Stimulated activated CD8-positive, alpha-beta memory T cell treated with anti-CD3 and anti-CD28 coated beads, Interleukin-7, amount 100 ng/mL, for 1 hour (primary cell): ENCODE measurements at places on chromosomes 7 and 10.

DNA sequence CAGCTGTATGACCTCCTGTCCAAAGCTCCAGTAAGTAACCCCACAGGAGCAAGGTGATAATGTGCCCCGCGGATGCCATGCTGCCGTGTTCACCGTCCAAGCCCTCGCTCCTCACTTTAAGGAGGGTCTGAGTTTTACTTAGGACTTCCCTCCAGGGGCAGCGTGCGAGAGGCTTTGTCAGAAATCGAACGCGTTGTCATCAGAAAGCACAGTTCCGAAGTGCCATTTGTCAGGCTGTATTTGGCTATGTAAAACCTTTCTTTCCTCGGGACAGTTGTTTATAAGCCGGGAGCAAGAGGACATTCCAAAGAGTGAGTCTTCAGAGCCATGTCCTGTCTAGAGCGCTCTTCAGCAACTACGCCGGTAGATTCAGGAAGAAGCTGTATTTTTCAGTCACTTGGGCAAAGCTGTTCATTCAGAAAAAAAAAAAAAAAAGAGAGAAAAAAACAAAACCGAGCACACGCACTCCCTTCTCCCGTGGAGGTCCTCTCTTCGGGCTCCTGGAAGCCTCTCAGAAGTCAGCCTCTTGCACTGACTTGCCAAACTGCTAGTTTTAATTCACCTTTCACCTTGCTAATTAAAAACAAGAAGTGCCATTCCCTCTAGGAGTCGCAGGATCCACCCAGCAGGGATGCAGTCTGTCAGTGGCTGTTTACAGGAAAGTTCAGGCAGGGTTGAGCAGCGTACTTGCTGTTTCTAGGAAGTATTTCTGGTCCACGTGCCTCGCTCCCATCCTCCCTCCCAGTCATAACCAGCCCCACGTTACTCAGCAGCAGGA is at the start of gene SEMA3E:
Gene SEMA3E (minus strand): TSS at position 676 of the 778 bp plus-strand sequence.
- DNase-seq = no peak

DNA sequence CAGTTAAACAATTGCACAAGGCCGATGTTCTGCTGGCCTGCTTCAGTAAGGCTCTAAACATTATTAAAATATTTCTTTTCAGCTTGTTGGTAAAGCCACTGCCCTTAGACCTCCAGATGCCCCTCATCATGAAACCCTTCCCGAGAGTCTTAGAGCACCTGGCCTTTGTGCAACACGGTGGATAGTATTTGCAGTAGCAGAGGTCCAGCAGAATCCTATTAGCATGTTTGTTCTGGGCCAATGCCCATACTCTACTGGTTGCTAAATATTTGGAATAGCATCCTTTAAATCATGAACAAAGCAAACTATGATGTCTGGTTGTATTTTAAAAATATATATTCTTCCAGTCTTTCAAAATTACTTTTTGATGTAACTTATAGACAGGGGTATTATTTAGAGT is 584.6 kb downstream of the CNTNAP2 start:
- no peak for DNase-seq

DNA sequence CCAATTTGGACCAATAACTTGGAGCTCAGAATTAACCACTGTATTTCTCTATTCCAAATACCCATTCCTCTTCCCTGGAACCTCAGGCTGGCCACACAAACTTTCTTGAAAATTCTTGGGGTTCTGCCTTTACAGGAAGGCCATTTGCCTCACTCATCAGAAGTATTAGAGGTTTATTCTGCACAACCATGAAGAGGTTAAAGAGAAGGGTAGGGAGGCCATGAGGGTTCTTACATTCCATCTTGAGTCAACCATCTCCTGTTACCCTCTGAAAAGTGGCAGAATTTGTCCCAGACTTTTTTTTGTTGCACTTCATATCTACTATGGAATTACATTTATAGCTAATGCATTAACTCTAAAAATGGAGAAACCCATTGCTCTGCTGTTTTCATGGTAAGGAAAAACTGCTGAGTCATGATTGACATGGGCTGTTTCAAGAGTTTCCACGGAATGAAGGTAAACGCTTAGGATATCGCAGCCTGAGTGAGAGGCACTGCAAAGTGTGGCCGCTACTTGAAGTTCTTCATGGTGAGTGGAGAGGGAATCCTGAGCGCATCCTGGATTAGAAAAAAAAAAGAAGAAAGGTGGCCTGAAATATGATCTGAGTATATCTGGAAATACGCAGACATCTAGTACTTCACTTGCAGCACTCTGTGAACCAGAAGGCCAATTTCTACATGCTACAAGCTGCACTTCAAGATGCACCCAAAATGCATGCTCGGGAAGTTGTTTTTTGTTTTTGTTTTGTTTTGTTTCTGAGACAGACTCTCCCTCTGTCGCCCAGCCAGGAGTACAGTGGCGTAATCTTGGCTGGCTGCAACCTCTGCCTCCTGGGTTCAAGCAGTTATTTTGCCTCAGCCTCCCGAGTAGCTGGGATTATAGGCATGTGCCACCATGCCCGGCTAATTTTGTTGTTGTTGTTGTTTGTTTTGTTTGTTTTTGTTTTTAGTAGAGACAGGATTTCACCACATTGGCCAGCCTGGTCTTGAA is 83.7 kb downstream of the KIAA1217 start:
- DNase-seq = no peak

DNA sequence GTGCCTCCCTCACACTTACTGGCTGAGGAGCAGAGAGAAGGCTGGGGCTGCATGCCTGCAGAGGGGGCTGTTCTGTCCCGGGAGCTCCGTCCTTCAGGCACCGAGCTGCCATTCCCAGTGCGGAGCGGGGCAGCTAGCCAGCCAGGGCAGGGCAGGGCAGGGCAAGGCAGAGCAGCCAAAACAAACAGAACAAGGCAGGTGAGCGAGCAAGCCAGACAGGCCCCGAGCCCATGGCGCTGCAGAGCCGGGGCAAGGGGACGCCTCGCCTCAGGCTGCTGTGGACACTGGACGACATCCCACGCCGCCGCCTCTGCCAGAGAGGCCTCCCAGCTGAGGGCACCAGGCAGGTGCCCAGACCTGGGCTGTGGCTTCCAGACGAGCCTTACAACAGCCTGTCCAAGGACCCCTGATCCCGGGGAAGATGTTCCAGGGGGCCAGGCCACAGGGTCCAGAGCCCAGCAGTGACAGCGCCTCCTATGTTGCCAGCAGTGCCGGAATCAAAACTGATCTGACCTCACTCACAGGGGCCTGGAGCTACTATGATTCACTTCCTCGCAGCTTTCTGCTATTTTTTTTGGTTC is 8.2 kb upstream of the NDST2 start:
- no peak for DNase-seq

DNA sequence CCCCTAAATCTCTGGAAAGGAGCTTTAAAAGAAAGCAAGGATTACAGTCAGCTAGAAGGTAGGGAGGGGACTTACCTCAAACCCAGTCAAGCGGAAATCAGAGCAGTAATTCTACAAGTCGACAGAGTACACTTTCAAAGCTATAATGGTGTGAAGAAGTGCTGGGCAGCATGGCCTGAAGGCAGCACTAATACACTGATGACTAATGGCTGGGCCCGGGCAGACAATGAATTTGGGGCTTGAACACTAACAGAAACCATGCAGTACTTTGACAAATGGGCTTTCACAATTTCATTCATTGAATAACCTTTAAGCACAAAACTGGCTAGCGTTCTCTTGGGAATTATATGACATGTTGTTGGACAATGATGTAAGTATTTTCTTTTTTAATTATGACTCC is 4.7 kb downstream of the GLI3 start:
- DNase-seq = no peak

- no peak for DNase-seq
Observed at GRCh38 chr10:90977855-90978486, 57.1 kb upstream of the ANKRD1 start.

- no peak for DNase-seq
Observed at GRCh38 chr7:106201164-106201563, 83.6 kb downstream of the NAMPT start.

DNA sequence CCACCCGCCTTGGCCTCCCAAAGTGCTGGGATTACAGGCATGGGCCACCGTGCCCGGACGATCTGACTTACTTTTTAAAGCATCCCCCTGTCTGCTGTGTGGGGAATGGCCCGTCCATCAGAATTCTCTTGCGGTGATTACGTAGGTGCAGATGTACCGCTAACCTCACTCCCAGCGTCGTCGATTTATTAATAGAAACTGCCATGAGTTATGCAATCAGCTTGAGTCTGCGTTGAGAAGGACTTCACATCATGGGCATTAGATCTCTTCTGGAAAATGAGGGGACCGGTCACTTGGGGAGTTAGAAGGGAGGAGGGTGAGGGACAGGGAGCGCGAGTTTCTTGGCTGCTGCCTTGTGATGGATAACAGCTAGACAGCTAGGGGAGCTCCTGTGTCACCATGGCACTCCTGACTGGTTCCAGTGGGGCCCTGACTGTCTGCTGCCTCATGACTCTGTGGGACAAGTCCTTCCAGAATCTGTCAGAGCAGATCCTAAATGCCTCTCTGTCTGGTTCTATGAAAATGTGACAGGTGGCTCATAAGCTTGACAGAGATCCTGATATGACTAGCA is 35.2 kb downstream of the POR start:
- DNase-seq = no peak

GRCh38 chr7:83117466-83117865 is 45.2 kb downstream of the PCLO start:
- DNase-seq = no peak

DNA sequence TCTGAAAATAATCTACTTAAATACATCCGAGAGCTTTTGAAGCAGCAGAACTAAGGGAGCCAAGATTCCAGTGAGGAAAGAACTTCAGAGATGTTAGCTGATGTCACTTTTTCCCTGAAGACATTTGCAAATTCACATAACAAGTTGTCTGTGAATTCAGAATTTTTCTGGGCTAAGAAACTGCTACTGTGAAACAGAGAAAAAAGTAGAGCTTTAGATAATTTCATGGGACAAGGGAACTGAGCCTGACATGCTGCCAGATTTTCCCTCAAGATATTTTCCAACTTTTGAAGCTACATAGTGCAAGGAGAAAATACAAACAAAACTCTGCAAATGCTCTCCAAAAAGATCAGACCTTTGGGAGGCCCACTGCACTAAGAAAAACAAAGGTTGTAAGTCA is 484.2 kb downstream of the ANKRD7 start:
- no peak for DNase-seq

DNA sequence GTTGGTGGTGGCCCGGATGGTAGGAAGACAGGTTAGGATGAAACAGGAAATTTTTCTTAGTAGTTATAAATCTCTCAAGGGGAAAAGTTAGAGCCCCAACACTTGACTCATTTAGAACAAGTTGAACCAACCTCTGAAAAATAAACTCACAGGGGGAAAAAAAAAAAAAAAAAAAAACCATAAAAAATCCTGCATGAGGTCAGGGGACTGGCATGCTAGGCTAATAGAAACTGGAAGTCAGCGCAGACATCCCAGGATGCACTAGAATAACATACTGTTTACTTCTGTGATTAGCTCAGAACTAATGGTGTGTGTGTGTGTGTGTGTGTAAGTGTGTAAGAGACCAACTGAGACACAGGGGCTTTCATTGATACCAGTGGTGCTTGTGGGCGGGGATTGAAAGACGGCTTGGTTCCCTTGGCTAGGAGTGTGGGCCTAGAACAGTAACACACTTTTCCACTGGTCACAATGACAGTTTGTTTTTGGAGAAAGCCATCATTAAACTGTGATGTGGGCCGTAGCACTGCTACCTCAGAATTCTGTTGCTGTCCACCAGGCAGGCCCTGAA is 491.6 kb upstream of the GALNT17 start:
- DNase-seq = no peak

- no peak for DNase-seq
Observed at GRCh38 chr7:25408012-25408687, 179.9 kb upstream of the NPVF start.

DNA sequence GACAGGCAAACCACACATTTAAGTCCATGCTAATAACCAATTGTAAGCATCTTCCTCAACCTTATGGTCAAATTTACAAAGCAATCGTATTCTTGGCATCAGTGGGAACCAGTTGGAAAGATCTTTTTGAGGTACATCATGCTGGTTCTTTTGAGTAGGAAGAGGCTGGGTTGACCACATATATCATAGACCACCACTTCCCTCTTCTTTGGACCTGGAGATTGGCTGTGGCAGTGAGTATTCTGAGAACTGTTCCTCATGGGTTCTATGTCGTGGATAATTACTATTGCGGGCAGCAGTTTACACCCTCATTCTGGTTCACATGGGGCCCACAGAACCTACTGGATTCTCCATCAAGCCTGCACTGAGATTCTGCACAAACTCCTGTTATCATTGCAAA is 35.5 kb upstream of the C1GALT1 start:
- no peak for DNase-seq

DNA sequence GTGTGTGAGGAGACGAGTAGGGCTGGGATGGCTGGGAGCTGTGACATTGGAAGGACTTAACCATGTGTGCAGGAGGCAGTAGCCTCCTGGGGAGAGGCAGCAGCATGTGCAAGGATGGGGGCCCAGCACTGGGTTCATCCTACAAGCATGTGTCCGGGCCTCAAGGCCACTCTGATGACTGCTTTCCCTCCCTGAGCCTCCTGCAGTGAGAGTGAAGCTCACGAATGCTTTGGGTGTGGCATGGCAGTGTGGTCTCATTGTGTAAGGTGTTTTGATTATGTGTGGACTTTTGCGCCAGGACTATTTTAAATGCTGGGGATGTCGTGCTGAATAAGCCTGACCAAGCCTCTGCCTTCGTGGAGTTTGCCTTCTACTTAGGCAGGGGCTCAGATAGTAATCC is 122.0 kb upstream of the INSYN2A start:
- no peak for DNase-seq

GRCh38 chr10:119762805-119763798 is 37.3 kb downstream of the INPP5F start:
- no peak for DNase-seq

GRCh38 chr10:49243139-49243538 is 54.9 kb upstream of the TMEM273 start:
- DNase-seq = no peak

DNA sequence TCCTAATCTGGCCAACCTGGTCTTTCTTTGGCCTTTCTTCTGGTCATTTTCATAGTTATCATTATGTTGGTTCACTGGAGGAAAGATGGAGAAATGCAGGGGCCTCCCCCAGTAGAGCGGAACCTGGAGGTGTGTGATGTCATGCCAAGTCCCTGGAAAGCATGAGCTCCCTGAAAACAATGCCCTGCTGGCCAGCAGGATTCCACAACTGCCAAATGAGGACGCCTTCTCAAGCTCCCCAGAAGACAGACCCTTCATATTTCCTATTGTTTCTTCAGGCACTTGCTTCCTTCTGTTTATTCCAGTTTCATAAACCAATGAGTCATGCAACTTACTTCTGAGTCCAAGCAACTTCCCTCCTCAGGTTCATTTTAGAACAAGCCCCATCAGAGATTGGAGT is 339.0 kb downstream of the GATA3 start:
- no peak for DNase-seq

DNA sequence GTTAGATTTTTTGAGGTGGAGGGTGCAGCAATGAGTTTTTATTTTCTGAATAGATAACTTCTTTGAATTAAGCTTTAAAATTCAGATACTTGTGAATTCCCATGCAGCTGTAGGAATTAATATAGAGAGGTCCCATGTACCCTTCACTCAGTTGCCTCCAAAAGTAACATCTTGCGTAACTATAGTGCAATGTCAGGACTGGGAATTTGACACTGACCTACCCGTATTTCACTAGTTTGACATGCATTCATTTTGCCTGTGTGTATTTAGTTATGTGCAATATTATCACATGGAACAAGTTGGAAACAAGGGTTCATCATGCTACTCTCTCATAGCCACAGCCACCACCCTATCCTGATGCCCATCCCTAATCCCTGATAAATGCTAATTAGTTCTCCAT is 147.1 kb upstream of the IGFBP3 start:
- no peak for DNase-seq

GRCh38 chr7:103811290-103811689 is 178.2 kb downstream of the RELN start:
- DNase-seq = no peak

- no peak for DNase-seq
Observed at GRCh38 chr7:146902728-146903127, 786.1 kb downstream of the CNTNAP2 start.
